ENCODE measurements at places on chromosomes 4 and X.
A peak's percentile ranks its signal among the peaks of the same experiment; 100 is the strongest.

DNA sequence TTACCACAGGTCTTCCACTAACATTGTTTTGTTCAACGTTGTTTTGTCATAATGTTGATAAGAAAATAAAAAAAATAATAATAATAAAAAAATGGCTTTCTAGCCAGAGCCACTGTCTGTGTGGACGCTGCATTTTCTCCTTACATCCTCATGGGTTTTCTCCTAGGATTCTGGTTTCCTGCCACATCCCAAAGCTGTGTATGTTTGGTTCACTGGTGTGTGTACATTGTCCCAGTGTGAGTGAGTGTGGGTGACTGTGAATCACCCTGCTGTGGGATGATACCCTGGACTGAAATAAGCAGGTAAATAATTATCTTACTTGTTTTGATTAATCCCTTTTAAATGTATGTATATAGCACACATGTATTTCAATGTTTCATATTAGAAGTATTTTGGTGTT lies 2154.4 kb upstream of the AGA start:
- no peaks in the 10 kb centered on the region for H3K27me3 ChIP-seq
- no peaks in the 10 kb centered on the region for H3K4me1 ChIP-seq
- no peaks in the 10 kb centered on the region for H3K36me3 ChIP-seq
- no peak for DNase-seq

- H3K4me3 ChIP-seq, result no peak overlapping the region
- H3K36me3 ChIP-seq, result no peaks in the 10 kb centered on the region
- no peaks in the 10 kb centered on the region for H3K27me3 ChIP-seq
- no peak for DNase-seq
Measured at GRCh38 chr4:100497791-100498190, 20.0 kb downstream of the EMCN start.

DNA sequence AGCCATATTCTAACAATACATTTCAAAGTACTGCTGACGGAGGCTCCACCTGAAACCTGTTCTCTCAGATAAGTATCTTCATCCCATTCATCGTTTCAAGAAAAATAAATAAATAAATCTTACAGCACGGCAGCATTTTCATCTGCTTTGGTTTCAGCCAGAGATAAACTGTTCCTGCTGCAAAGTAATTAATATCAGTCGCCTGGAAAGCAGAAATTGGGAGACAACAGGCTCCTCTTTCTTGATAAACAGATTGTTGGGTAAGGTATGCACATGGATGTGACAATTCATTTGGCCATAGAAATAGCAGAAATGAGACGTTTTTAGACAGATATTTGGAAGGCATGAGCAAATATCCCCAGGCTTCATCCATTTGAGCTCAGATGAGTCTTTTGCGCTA lies 110.4 kb downstream of the PPARGC1A start:
- H3K4me3 ChIP-seq, result no peak overlapping the region
- H3K27me3 ChIP-seq, result no peaks in the 10 kb centered on the region
- H3K27ac ChIP-seq, result no peak overlapping the region
- peaks cover 6% of the 10 kb centered on the region for H3K4me1 ChIP-seq

- no peaks in the 10 kb centered on the region for H3K36me3 ChIP-seq
- H3K4me1 ChIP-seq, result no peaks in the 10 kb centered on the region
- H3K4me3 ChIP-seq, result no peak overlapping the region
- no peak for DNase-seq
Measured at GRCh38 chr4:65880594-65880993, 210.3 kb upstream of the EPHA5 start.

DNA sequence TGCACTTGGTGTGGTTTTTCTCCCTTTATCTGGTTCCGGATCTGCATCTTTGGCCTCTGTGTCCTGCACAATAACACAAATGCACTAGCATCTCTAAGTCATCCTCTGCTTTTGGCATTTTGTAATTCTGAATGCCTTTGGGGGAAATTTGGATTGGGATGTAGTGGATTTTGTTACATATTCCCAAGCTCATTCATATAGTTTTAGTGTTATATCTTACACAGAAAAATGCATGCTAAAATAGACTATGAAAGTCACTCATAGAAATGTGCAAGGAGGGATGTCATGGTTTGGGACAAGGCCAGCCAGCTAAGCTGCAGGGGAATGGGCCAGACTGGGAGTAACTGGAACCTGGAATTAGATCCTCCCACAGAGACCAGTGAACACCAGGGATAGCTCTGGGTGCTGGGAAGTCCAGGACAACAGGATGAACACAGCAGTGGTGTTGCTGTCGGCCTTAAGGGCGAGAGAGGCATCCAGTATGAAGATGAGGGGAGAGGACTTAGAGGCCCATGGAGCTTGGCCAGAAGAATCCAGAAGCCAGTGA lies 20.1 kb downstream of the ENPP6 start:
- H3K36me3 ChIP-seq, result no peaks in the 10 kb centered on the region
- peaks cover 2% of the 10 kb centered on the region for H3K4me1 ChIP-seq
- no peak for DNase-seq
- H3K4me3 ChIP-seq, result no peak overlapping the region
- H3K27me3 ChIP-seq, result no peaks in the 10 kb centered on the region

DNA sequence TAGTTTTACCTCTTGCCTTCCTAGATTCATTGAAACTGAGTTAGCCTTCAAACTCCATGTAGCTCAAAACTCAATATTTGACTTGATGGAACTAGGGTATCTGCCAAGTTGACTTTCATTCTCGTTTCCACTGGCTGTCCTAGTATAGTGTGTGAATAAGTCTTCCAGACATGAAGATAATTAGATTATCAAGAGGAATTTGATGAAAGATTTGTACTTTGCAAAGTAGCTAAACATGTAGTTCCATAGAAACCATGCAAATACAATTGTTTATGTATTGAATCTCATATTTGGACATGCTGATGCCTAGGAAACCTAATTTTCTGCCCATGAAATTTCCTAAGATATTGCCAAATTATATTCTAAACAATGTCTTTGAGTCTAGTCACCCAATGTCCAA lies 297.5 kb downstream of the ARHGAP24 start:
- DNase-seq, result no peak
- H3K36me3 ChIP-seq, result no peaks in the 10 kb centered on the region
- peaks cover 2% of the 10 kb centered on the region for H3K4me1 ChIP-seq
- peak overlapping the region; percentile 70 for H3K27ac ChIP-seq
- no peaks in the 10 kb centered on the region for H3K27me3 ChIP-seq

- H3K36me3 ChIP-seq, result no peaks in the 10 kb centered on the region
- no peak overlapping the region for H3K27ac ChIP-seq
- peak; percentile 41 for DNase-seq
- H3K4me1 ChIP-seq, result no peaks in the 10 kb centered on the region
Measured at GRCh38 chrX:41025926-41026701, 59.1 kb upstream of the USP9X start.

DNA sequence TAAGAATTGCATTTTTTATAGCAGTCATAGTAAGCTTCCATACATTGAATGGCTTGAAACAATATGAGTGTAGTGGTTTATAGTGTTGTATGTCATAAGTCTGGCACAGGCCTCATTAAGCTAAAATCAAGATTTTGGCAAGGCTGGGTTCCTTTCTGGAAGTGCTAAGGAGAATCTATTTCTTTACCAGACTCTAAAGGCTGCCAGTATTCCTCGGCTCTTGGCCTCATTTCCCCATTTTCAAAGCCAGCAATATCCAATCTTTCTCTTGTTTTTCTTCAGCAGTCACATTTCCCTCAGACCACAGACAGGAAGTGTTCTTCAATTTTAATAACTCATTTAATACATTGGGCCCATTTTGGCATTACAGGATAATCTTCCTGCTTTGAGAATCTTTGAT lies 1155.5 kb upstream of the PABPC4L start:
- no peaks in the 10 kb centered on the region for H3K36me3 ChIP-seq
- no peak for DNase-seq
- H3K27ac ChIP-seq, result no peak overlapping the region
- no peak overlapping the region for H3K4me3 ChIP-seq
- no peaks in the 10 kb centered on the region for H3K27me3 ChIP-seq

DNA sequence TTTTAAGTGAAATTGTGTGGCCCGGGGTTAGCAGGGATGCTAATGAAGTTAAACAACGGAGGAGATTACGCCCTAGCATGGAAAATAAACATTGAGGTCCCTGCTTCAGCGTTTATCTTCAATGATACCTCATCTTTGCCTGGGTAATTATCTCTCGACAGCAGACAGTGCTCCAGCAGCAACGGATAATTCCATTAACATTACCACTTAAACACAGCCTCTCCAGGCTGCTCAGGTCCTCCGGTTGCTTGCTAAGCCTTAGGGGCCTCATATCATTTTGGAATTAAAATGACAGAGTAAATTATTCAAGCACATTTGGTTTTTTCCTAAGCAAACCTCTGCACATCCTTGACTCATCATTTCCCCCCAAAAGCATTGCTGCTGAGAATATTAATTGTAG lies 281.5 kb upstream of the KLF3 start:
- no peaks in the 10 kb centered on the region for H3K36me3 ChIP-seq
- H3K27me3 ChIP-seq, result no peaks in the 10 kb centered on the region
- DNase-seq, result peak; percentile 3
- H3K4me3 ChIP-seq, result no peak overlapping the region
- no peaks in the 10 kb centered on the region for H3K4me1 ChIP-seq

DNA sequence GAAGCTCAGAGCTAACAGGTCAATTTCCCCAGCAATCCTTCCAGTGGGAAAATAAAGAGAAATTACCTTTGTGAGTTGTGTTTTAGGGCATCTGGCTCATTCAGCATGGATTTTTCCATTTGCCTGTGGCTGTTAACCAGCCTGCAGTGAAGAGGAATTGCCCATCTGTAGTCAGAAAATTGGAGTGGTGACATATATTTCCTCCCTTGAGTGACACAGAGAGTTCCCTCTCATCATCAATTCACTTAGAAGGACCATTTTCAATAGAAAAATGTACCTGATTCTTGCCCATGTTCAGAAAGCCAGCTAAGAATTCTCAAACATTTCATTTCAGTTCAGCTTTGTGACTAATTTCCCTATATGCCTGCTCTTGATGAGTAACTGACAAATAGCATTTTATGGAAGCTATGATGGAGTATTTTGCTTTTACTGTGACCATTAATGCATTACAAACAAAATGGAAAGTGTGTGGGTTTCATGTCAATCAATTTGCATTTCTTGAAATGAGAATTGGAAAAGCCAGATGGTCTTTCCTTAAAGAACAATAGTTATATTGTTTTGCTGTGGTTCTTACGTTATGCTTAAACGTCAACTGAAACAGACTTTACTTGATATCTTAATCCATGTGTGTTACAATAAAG lies 155.8 kb downstream of the NWD2 start:
- DNase-seq, result no peak
- H3K4me3 ChIP-seq, result no peak overlapping the region
- H3K4me1 ChIP-seq, result no peaks in the 10 kb centered on the region
- H3K27ac ChIP-seq, result no peak overlapping the region
- no peaks in the 10 kb centered on the region for H3K36me3 ChIP-seq

DNA sequence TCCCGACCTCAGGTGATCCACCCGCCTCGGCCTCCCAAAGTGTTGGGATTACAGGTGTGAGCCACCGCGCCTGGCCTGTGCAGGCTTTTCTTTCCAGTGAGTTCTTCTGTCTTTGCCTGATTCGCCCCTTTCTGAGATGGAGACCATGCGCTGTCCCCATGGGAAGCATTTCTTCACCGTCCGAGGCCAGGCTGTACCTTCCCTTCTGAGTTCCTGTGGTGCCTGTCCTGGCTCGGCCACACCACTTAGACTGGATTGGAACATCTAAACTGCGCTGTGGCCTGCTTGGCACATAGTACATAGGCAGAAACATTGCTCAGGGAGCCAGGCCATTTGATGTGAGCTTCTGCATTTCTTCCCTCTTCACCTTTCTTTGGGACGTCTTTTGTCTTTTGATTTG lies 23.7 kb downstream of the FAM193A start:
- no peaks in the 10 kb centered on the region for H3K36me3 ChIP-seq
- H3K4me1 ChIP-seq, result no peaks in the 10 kb centered on the region
- no peaks in the 10 kb centered on the region for H3K27me3 ChIP-seq
- no peak overlapping the region for H3K4me3 ChIP-seq
- no peak overlapping the region for H3K27ac ChIP-seq

DNA sequence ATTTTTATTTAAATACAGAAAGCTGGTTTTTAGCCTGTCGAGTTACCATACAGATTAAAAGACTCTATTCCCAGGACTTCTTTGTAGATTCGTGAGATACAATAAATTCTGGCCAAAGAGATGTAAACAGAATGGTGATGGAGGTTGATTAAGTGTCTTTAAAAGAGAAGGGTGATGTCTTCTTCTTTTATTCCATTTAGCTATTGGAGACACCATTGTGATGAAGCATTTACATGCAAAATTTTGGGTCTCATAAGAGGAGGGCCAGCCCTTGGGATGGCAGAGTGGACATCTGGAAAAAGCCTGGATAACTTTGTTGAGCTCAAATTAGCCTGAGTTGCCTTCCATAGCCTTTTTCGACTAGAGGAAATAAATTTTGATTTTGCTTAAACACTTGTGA lies 21.6 kb upstream of the PCDH10 start:
- H3K4me3 ChIP-seq, result no peak overlapping the region
- no peaks in the 10 kb centered on the region for H3K4me1 ChIP-seq
- H3K27me3 ChIP-seq, result no peaks in the 10 kb centered on the region
- no peaks in the 10 kb centered on the region for H3K36me3 ChIP-seq

DNA sequence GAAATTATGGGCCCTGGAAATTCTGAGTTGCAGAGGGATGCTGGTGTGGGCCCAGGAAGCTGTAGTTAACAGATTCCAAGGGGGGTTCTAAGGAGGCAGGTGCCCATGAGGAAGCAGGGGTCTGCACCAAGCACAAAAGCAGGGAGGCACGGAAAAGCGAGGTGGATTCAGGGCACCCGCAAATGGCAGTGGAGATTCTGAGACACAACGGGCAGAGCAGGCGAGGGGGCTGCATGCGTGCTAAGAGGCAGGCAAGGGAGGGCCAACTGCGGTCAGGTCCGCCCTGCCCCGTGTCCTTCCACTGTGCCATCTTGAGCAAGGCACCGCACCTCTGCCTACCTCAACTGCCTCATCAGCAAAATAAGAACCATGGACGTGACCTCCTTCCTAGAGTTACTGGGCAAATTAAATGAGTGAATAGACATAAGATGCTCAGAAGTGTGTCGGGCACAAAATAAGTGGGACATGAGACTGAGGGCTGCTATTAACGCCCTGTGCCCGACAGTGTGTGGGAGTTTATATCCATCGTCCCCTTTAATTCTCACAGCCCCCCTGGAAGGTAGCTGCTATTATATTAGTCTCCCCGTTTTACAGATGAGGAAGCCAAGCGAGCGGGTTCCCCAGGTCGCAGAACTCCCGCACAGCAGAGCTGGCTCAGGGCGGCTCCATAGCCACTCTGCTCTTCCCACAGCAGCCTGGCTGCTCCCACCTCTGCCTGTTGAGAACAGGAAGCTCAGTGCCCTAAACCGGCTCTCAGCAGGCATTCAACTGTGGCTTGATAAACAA lies 67.6 kb downstream of the PPP2R2C start:
- DNase-seq, result peak; percentile 29
- H3K36me3 ChIP-seq, result no peaks in the 10 kb centered on the region
- peaks cover 6% of the 10 kb centered on the region for H3K4me1 ChIP-seq
- no peaks in the 10 kb centered on the region for H3K27me3 ChIP-seq
- no peak overlapping the region for H3K4me3 ChIP-seq

- H3K27ac ChIP-seq, result no peak overlapping the region
- no peaks in the 10 kb centered on the region for H3K27me3 ChIP-seq
- no peaks in the 10 kb centered on the region for H3K36me3 ChIP-seq
- DNase-seq, result peak; percentile 46
- no peak overlapping the region for H3K4me3 ChIP-seq
Measured at GRCh38 chr4:107862658-107863057, 37.9 kb downstream of the SGMS2 start.
